Osteoblast (primary cell): ENCODE measurements at places on chromosomes 4 and X. TPM values are rescaled to one million over a fixed set of nuclear protein-coding genes. Genes with fewer than 3 reads are reported as not detected.

- no peak for DNase-seq
Observed at GRCh38 chr4:29142708-29143107, 1577.5 kb upstream of the PCDH7 start.

The MAGEA8 gene
- not detected in 2 replicates for total RNA-seq

GRCh38 chrX:9867226-9867625 is 81.0 kb downstream of the SHROOM2 start:
- DNase-seq = no peak
- no peak overlapping the region for H3K27ac ChIP-seq
- H3K4me1 ChIP-seq = no peaks in the 10 kb centered on the region
- no peak overlapping the region for H3K4me3 ChIP-seq
- no peaks in the 10 kb centered on the region for H3K36me3 ChIP-seq

DNA sequence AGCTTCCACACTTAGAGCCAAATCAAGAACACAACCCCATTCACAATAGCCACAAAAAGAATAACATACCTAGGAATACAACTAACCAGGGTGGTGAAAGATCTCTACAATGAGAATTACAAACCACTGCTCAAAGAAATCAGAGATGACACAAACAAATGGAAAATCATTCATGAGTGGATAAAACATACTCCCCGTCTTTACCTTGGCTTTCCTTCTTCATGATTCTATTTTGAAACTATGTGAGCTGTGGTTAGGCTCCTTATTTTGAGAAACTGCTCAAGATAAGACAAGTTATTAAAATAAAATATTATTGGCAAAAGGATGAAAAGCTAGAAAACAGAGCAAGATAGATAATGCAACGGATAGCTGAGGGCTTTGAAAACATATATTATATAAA is 598.1 kb upstream of the FAT1 start:
- no peaks in the 10 kb centered on the region for H3K36me3 ChIP-seq
- H3K4me1 ChIP-seq = no peaks in the 10 kb centered on the region
- H3K27ac ChIP-seq = no peak overlapping the region
- no peak for DNase-seq
- H3K27me3 ChIP-seq = no peaks in the 10 kb centered on the region

DNA sequence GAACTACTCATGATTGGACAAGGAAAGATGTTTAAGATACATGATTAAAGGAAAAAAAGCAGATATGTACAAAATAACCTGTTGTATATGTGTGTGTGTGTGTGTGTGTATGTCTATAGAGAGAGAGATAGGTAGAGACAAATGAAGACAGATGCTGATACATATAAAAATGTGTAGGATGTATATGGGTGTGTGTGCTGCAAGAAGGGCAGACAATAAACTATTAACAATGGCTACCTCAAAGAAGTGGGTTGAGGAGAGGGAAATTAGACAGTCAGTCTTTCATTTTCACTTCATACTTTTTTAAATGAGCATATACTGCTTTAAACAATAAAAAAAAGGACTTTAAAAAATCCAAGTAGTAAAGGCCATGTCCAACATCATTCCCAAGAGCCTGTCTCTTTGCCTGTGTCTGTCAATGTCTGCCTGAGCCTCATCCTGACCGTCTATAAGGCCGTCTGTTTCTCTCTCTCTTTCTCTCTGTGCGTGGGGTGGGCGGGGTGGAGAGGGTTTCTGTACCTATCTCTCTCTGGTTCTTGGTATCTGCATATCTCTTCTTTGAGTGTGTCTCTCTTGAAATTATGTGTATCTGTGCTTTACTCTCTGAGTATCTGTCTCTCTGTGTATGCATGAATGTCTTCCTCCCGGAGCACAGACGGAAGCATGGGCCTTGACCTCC is 62.8 kb downstream of the LRBA start:
- H3K4me3 ChIP-seq = no peak overlapping the region
- H3K36me3 ChIP-seq = no peaks in the 10 kb centered on the region
- DNase-seq = no peak
- no peak overlapping the region for H3K27ac ChIP-seq
- H3K27me3 ChIP-seq = no peaks in the 10 kb centered on the region
- peaks cover 6% of the 10 kb centered on the region for H3K4me1 ChIP-seq

The SPIN2A gene
- total RNA-seq = 0.59 and 1.4 TPM in 2 replicates

The VAMP7 gene
- total RNA-seq = 49.9 and 50.4 TPM in 2 replicates

DNA sequence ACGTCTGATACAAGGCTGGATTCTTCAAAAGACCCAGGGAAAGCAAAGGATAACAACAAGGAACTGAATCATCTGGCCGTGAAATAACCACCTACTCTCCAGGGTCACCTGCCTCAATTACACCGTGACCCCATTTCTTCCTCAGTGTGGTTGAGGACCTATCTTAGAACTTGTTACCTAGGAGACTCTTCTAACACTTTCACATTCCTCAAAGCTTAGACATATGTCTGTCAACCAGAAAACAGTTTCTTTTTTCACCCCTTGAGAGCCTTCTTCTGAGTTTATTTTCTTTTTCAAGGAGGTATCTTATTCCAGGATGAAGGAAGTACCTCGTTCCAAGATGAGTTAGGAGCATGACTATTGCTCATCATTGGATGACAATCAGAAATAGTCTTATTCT is 337.8 kb downstream of the ARHGAP24 start:
- no peaks in the 10 kb centered on the region for H3K27me3 ChIP-seq
- no peak for DNase-seq
- H3K4me1 ChIP-seq = peaks cover 23% of the 10 kb centered on the region
